ENCODE measurements at places on chromosomes 11 and 22.
A peak's percentile ranks its signal among the peaks of the same experiment; 100 is the strongest.

GRCh38 chr11:72921028-72921716, 107.0 kb downstream of the ATG16L2 start:
- no peak for DNase-seq

DNA sequence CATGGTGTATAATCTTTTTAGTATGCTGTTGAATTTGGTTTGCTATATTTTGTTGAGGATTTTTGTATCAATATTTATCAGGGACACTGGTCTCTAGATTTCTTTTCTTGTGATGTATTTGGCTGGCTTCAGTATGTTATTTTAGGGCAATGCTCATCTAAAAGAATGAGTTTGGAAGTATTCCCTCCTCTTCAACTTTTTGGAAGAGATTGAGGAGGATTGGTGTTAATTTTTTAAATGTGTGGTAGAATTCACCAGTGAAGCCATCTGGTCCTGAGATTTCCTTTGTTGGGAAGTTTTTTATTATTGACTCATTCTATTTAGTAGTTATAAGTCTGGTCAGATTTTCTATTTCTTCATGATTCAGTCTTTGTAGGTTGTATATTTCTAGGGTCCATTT, 22.1 kb upstream of the SPATA19 start:
- no peak for DNase-seq

- no peak for DNase-seq
These were observed 41.8 kb downstream of the BARX2 start for GRCh38 chr11:129417458-129417857.

DNA sequence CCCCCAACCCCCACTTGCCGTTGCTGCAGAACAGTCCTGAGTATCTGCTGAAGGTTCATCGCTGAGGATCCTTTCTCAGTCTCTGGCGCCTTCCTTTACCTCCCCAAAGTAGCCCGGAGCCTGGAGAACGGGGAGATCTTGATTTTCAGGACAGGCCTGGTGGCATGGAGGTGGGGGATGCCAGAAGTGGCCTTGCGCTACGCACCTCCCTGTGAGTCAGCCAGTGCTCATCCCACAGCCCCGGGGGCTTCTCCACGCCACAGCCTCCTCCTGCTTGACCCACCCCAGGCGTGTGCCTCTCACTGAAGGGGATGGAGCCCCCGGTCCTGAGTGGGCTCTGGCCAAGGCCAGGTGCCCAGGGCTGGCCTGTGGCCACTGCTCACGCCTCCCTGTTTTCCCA, 339.6 kb downstream of the TBC1D22A start:
- no peak for DNase-seq

GRCh38 chr22:36194971-36195370, 6.6 kb downstream of the APOL4 start:
- peak; percentile 33 for DNase-seq

Data from HTR-8/SVneo (cell line).